ENCODE measurements at places on chromosomes 4 and X. TPM values are rescaled to one million over a fixed set of nuclear protein-coding genes. Genes with fewer than 3 reads are reported as not detected.

The FGB gene
- 21,431 TPM for total RNA-seq

- H3K27me3 ChIP-seq, result no peaks in the 10 kb centered on the region
- no peak overlapping the region for H3K27ac ChIP-seq
- no peaks in the 10 kb centered on the region for H3K4me1 ChIP-seq
- DNase-seq, result no peak
- no peak overlapping the region for H3K4me3 ChIP-seq
Observed at GRCh38 chrX:9884031-9884779, 83.0 kb upstream of the CLDN34 start.

DNA sequence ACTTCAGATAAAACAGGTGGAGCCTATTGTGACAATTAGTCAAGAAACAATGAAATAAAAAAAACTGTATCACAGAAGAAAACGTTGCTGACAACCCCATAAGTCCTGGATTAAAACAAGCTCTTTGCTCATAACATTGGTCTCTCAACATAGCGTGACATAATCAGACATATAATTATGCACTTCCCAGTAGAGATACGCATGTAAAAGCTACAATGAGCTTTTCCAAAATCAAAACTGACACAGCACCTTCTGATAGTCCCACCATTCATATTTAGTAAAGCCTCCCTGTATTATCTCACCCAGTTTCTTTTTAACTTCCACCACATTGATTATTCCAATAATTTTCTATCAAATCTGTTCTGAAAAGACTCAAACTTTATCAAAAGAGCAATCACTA lies 372.1 kb upstream of the SMIM31 start:
- H3K36me3 ChIP-seq, result no peaks in the 10 kb centered on the region
- H3K4me3 ChIP-seq, result no peak overlapping the region
- H3K27ac ChIP-seq, result no peak overlapping the region
- no peak for DNase-seq

DNA sequence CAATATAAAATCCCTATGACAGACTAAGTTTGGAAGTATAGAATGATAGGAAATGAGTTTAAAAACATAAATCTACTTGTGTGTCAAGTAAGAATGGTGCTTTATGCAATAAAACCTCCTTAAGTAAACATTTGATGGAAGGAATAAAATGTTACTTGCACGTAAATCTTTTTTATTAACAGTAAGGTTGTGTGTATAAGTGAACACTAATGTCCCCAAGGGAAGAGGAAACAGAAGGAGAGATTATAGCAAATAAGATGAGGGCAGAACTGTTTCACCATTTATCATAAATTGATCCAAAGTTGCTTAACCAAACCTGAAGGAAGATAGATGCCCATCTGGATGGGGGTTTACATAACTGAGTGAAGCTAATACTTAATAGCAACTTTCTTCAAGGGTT lies 86.8 kb downstream of the FRMPD4 start:
- H3K36me3 ChIP-seq, result no peaks in the 10 kb centered on the region
- no peak overlapping the region for H3K4me3 ChIP-seq
- no peak overlapping the region for H3K27ac ChIP-seq
- no peaks in the 10 kb centered on the region for H3K27me3 ChIP-seq
- DNase-seq, result no peak
- no peaks in the 10 kb centered on the region for H3K4me1 ChIP-seq

- no peak overlapping the region for H3K27ac ChIP-seq
- no peaks in the 10 kb centered on the region for H3K4me1 ChIP-seq
- H3K4me3 ChIP-seq, result no peak overlapping the region
- no peak for DNase-seq
- no peaks in the 10 kb centered on the region for H3K27me3 ChIP-seq
- H3K36me3 ChIP-seq, result no peaks in the 10 kb centered on the region
Observed at GRCh38 chr4:75255261-75255660, 258.9 kb downstream of the RCHY1 start.

DNA sequence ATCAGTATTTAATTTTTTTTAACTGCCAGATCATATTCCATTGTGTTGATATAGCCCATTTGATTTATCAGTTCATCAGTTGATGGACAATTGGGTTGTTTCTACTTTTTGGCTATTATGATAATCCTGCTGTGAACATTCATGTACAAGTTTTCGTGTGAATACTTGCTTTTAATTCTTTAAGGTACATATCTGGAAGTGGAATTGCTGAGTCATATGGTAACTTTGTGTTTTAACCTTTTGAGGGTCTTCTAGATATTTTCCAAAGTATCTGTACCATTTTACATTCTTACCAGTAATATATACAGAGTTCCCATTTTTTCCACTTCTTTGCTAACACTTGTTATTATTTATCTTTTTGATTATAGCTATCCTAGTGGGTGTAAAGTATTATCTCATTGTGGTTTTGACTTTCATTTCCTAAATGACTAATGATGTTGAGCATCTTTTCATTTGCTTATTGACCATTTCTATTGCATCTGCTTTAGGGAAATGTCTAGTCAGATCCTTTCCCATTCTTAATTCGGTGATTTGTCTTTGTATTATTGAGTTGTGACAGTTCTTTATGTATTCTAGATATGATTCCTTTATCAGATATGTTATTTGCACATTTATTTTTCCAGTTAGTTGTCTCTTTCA lies 75.2 kb upstream of the NUDT6 start:
- no peaks in the 10 kb centered on the region for H3K4me1 ChIP-seq
- no peak for DNase-seq
- no peak overlapping the region for H3K4me3 ChIP-seq
- H3K27ac ChIP-seq, result no peak overlapping the region
- H3K27me3 ChIP-seq, result no peaks in the 10 kb centered on the region
